Activated CD8-positive, alpha-beta memory T cell treated with anti-CD3 and anti-CD28 coated beads, Interleukin-2, amount 50 U/mL, for 4 hours (primary cell): ENCODE measurements at places on chromosomes 5 and 9.

DNA sequence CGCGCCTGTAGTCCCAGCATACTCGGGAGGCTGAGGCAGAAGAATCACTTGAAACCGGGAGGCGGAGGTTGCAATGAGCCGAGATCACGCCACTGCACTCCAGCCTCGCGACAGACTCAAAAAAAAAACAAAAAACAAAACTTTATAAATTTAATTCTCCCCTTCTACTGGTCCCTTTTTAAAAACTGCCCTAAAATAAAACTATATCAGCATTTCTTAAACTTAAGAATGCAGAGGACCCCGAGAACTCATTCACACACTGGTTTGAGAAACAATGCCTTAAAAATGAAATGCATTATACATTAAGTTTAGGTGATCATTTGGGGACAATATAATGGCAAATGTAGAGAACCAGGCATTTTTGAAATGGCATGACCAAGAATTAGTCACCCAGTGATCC, 2.3 kb downstream of the C5orf15 start:
- no peak for DNase-seq

- DNase-seq: no peak
These were observed 62.0 kb upstream of the MEF2C start for GRCh38 chr5:88944751-88945531.

DNA sequence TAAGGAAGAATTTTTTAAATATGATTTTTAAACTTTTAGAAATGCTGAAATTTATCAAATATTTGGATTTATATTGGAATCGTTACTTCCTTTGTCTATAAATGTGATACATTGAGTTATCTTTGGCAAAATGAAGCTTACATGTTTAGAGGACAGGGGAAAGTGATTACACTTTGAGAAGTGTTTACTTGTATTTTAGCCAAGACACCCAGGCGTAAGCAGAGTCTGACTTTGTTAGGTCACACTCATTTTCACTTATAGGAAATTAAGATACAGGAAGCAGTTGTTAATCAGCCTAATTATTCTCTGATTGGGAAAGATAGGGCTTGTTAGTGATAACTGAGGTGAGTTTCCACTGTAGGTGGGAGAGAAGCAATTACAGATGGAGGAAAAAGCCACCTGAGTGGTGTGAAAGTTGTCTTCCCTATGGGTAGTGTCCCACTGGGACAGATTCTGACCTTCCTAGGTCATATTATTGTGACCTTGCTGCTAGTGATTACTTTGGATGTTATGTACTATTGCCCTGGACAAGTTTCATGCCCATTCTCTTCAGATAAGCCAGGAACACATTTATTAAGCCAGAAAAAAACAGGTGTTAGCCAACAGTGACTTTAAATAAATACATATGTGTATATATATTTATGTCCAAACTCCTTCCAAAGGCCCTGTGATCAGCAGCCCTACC, 88.7 kb downstream of the UHRF2 start:
- DNase-seq: no peak

GRCh38 chr5:81422671-81423070, 28.7 kb upstream of the ACOT12 start:
- no peak for DNase-seq

DNA sequence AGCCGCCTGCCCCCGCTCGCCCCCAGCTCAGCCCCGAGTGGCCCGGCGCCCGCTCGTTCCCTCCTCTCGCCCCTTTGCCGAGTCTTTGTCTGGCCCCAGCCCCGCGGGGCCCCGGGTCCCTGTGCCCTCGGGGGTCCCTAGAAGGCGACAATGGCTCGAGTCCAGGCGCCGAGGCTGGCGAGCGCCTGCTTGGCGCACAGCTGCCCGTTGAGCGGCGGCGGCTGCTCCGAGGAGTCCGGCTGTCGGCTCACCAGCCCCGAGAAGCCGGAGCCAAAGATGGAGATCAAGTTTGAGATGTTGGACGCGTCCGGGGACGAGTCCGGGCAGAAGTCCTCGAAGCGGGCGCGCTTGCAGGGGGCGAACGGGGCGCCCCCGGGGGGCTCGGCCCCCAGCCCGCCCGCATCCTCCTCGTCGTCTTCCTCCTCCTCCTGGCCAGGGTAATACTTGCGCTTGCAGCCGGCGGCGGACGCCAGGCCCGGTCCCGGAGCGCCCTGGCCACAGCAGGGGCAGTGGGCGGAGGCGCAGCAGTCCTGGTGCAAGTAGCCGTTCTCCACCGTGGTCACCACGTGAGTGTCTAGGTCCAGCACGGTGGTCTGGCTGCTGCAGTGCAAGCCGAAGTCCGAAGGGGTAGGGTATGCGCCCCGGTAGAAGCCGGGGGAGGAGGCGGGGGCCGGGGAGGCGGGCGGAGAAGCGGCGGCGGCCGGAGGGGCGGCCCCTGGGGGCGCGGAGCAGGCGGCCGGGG, 1.2 kb downstream of the IER5L start:
- DNase-seq: no peak

DNA sequence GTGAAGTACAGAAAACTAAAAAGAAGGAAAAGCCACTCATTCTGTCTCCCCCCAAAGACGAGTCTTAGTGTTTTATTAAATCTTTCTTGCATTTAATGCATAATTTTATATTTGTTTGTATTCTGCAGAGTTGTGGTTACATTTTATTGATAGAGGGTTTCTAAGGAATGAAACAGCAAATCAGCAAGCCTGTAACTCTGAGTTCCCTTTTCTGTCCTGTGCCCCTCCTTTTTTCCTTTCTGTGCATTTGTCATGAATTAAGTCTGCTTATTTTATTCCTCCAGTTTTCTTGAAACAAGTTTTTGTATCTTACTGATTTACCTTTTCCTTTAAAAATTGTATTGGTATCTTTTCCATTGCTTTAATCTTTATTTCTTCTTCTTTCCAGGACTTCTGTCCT, 132.8 kb downstream of the MUSK start:
- DNase-seq: no peak

DNA sequence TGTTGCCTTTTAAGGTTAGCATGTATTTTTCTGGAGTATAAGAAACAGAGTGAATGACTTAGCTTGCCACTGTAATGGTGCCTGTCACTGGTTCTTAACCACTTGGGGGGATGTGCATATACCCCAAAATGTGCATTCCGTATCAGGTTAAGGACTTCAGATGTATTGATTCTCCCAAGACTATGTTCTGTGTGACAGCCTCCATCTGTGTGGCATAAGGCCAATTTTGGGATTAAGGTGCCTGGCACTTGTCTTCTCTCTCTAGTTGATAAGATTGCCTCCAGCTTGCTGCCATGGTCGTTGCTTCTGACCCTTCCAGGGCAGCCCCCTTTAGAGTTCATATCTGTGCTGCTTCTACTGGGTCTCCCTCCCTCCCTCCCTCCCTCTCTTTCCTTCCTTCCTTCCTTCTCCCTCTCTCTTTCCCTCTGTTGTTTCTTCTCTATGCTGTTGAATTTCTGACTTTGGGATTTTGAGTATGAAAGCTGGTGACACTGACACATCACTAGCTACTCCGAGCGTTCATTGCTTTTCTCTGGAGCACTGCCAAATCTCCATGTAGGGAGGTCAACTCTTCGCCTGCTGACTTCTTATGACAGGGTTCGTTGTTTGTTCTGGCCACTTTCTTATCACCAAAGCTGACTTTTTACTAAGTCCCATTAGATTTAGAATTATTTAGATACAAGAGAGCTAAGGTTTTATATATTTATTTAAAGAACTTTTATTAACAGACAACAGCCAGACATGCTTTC, 31.0 kb downstream of the TNFAIP8 start:
- DNase-seq: no peak

- no peak for DNase-seq
These were observed 175.2 kb downstream of the FBXL17 start for GRCh38 chr5:108206707-108207106.

- no peak for DNase-seq
These were observed 2062.2 kb upstream of the CDH6 start for GRCh38 chr5:29131285-29131684.

- no peak for DNase-seq
These were observed 15.9 kb downstream of the ABHD17B start for GRCh38 chr9:71895117-71895516.

- no peak for DNase-seq
These were observed 6.5 kb upstream of the INSL6 start for GRCh38 chr9:5191985-5192384.

DNA sequence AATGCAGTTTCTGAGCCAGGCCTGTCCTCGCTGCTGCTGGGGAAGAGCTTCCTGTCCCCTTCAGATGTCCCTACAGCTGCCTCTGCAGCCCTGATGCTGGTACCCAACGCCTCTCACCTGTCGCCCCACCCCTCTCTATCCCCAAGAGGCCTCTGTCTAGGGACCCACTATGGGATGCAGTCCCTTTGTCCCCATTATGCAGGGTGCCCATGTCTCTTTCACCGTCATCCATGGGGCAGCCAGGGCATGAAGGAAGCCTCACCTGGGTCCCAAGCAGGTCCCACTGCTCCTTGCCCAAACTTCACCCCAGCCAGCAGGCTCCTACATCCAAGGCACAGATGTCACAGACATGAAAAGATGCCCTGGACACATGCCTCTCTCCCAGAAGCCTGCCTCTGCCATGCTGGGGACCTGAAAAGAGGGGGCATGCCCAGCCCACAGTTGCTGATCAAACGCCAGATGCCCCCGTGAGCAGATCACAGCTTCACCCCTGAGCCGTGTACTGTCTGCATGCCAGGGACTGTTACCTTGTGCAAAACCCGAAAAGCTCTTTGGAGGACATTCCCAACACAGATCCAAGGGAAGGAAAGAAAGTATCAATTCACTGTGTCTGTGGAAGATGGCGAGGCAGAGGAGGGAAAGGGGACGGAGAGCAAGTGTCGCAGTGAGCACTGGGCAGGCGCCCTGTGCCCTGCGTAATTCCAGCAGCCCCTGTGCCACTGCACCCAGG, 81.0 kb downstream of the ADAMTS2 start:
- DNase-seq: no peak

DNA sequence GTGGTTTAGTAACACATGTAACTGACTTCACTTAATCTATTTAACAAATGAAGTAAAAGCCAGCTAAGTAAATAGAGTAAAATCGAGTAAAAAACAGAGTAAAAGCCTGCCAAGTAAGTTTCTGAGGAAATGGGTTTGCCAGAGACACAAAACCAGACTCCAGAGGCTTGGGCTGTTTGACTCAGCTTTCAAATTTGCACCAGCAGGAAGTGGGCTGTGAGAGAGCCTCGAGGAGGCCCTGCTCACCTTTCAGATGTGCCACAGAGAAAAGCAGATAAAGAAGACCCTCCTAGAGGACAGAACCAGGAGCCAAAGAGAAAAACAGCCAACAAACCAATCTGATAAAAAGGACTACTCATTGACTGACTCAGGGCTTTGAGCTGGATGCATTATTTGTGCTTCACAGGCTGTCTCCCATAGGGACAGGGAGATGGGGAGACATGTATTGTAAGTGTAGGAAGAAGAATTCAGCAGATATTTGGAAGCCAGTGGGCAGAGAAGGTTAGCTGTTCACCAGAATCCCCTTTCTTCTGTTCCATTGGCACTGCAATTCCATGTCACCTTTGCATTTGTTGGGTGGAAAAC, 14.4 kb upstream of the AMACR start:
- no peak for DNase-seq
